ENCODE measurements at places on chromosomes 12 and 14.
A peak's percentile ranks its signal among the peaks of the same experiment; 100 is the strongest.

- DNase-seq: no peak
Measured at GRCh38 chr14:55450539-55450938, 10.1 kb upstream of the TBPL2 start.

GRCh38 chr14:80664576-80664975, 277.0 kb downstream of the CEP128 start:
- no peak for DNase-seq

GRCh38 chr12:96766232-96766631, 140.8 kb upstream of the NEDD1 start:
- DNase-seq: no peak

GRCh38 chr12:105967038-105967776, 171.5 kb downstream of the NUAK1 start:
- no peak for DNase-seq

- DNase-seq: no peak
Measured at GRCh38 chr12:125453751-125454150, 388.5 kb downstream of the AACS start.

GRCh38 chr12:79435742-79436141, 255.0 kb downstream of the PAWR start:
- no peak for DNase-seq

- DNase-seq: peak; percentile 69
Measured at GRCh38 chr12:5003025-5003666, 40.5 kb upstream of the KCNA5 start.

DNA sequence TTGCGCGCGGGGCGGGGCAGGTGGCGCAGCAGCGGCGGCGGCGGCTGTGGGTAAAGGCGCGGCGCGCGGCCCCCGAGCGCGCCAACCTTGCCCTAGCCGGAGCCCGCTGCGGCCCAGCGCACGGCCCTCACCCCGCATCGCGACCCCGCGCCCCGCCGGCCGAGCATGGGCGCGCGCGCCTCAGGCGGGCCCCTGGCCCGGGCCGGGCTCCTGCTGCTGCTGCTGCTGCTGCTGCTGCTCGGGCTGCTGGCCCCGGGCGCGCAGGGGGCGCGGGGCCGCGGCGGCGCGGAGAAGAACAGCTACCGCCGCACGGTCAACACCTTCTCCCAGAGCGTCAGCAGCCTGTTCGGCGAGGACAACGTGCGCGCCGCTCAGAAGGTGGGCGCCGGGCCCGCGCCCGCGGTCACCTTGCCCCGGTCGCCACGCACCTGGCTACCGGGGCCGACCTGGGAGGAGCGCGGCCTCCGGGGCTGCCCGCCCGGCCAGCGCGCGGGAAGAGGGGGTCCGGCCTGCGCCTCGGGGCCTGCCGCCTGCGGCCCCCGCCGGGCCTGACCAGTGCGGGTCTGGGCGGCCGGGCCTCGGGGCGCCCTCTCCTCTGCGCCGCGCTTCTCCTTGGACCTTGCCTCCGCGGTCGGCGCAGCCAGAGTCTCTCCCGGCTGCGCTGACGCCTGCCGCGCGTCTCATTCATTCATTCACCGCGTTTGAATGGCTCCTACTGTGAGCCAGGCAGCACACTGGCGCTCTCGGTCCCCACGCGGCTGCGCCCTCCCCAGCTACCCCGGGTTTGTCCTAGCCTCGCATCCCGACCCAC, at the start of gene BRI3BP:
Gene BRI3BP (plus strand): TSS at position 20 of the 811 bp plus-strand sequence. CDS start 146 bp downstream, at position 166.
- DNase-seq: peak; percentile 82

Measured in LoVo (cell line).